ENCODE measurements at places on chromosomes 3 and 15.

- DNase-seq: no peak
These were observed 99.6 kb downstream of the SLC25A26 start for GRCh38 chr3:66320390-66320789.

- DNase-seq: no peak
These were observed 44.8 kb downstream of the CYP11A1 start for GRCh38 chr15:74322558-74323180.

GRCh38 chr15:69156736-69157381 is 3.6 kb upstream of the GLCE start:
- DNase-seq: peak; percentile 33

- DNase-seq: no peak
These were observed 12.5 kb downstream of the CHDH start for GRCh38 chr3:53833700-53834099.

DNA sequence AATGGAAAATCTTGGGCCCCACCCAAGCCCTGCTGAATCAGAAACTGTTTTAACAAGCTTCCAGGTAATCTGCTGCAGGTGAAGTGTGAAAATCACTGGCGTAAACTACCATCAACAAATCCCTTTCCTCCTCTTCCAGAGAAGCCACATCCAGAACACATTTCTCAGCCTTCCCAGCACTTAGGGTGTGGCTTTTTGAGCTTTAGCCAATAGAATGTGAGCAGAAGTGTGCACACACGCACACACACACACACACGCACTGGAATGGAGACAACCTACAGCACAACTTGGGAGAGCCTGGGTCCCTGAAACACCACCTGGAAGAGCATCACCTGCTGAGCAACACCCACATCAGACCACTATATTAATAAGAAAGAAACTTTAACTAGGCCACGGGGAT is 98.6 kb downstream of the OSBPL10 start:
- DNase-seq: no peak

GRCh38 chr3:183214277-183214612 is 38.8 kb upstream of the B3GNT5 start:
- no peak for DNase-seq

GRCh38 chr15:85314633-85315032 is 65.8 kb upstream of the AKAP13 start:
- no peak for DNase-seq

GRCh38 chr15:25863111-25863967 is at the start of gene ATP10A:
Gene ATP10A, minus strand, starts transcription at chr15:25863327. Its CDS starts 231 bp downstream, at chr15:25863096.
- no peak for DNase-seq

DNA sequence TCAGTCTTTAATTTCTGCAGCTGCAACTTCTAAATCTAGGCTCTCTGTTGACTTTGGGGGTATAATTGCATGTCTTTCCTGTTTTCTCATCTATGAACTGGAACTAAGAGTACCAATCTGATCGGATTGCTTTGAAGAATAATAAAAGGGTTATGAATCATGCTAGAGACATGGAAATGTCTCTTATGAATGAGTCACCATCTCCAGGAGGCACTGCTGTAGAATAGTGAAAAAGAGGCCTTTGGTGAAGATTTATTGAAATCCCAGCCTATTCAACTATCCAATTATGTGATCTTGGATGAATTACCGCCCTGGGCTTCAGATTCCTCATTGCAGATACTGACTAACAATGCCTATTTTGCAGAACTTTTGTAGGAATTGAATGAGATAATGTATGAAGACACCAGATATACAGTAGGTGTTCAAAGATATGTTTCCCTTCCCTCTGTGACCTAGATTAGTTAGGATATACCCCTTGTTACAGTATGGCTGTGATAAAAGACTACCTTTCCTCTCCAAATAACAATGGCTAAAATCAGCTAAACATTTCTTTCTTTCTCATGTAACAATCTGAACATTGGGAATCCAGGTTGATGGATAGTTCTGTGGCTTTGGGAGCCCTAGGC is 11.5 kb upstream of the CMTM8 start:
- DNase-seq: no peak

- DNase-seq: no peak
These were observed 63.5 kb downstream of the CMSS1 start for GRCh38 chr3:99881121-99881524.

- DNase-seq: no peak
These were observed 144.1 kb upstream of the PEX5L start for GRCh38 chr3:180180795-180181194.

DNA sequence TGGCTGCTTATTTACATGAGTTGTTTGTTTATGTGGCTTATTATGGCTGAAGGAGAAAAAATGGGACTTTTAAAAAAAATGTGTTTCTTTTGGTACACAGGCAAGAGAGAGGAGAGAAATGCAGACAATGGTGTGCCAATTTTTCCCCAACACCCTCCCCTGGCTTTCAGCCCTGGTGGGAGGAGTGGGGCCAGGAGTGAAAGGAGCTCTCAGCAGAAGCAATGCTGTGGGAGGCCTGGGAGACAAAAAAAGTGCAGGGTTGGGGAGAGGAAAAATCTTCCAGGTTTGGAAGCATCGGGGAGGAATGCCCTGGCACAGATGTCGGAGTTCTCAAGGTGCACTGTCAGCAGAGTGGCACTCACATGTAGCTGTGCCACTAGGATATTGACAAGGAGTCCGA is 117.7 kb upstream of the FOXB1 start:
- no peak for DNase-seq

DNA sequence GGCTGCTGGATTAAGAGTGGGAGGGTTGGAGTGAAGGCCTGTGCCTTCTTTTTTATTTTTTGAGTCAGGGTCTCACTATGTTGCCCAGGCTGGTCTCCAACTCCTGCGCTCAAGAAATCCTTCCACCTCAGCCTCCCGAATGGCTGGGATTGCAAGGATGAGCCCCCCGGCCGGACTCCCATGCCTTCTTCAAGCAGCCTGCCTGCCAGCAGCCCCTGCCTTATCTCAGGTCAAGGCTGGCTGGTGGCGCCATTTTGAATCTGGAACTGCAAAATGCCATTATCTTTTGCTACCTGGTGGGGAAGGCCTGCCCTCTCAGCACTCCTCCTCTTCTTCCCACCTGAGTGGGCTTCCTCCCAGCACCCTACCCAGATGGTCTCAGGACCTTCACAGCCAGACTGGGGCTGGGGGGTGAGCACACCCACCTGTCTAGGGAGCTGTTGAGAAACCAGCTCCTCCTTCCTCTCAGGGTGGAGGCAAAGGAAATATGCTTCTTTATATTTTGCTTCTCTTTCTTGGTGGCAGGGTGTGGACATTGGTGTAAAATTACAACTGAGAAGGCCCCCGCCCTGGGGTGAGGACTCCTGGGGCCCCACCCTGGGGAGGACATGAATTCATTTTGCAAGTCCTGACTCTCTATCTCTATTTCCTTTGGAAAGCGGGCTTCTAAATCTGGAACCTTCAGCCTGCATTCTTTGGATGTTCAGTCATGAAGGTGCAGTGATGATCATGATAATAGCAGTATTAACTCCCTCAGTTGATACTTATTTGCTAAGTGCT is 7.7 kb upstream of the FLNB start:
- DNase-seq: no peak

- DNase-seq: no peak
These were observed 10.3 kb downstream of the NEK11 start for GRCh38 chr3:131036986-131037385.

- no peak for DNase-seq
These were observed 2.3 kb upstream of the TMEM266 start for GRCh38 chr15:76057332-76058000.

- no peak for DNase-seq
These were observed 312.4 kb upstream of the RORA start for GRCh38 chr15:61541516-61541915.

GRCh38 chr15:77797270-77797669 is 164.6 kb upstream of the LINGO1 start:
- DNase-seq: no peak

GRCh38 chr3:126945171-126945721 is 37.7 kb upstream of the PLXNA1 start:
- DNase-seq: no peak

DNA sequence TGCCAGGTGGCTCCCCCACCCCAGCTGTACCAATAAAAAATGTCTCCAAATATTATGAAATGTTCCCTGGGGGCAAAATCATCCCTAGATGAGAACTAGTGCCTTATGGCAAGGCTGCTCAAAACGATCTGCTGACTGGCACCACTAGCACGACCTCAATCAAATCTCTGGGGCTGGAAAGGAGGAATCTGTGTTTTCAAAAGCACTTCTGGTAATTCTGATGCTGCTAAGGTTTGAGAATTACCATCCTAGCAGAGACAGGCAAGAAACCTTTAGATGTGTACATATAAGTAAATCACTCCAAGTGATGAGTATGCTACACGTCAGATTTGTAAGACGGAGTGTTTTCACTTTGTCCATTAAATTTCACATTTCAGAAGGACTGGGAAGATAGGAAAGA is 360.1 kb upstream of the THRB start:
- DNase-seq: no peak

DNA sequence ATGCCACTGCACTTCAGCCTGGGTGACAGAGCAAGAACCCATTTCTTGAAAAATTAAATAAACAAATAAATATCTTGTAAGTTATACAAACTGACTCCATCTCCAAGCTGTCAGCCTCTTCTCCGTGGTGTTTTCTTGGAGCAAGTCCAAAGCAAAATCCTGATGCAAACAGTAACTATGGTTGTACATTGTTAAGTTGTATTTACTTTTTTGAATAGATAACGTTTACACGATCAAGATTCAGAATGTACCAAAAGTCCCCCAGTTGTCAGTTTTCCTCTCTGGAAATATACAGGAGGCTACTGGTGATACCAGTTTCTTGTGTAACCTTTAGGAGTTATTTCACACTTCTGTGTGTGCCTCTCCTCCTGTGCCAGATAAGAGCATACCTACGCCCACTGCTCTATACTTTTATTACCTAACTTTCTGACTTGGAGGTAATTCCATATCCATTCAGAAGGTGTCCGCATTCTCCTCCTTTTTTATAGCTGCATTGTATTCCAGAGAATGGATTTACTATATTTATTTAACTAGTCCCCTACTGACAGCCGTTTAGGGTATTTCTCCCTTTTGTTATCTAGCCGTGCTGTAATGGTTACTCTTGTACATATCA is 14.2 kb downstream of the CMTM7 start:
- DNase-seq: no peak

- DNase-seq: no peak
These were observed 79.6 kb downstream of the CRYGS start for GRCh38 chr3:186464424-186465093.

- DNase-seq: no peak
These were observed 102.1 kb downstream of the LINGO1 start for GRCh38 chr15:77530576-77530975.

DNA sequence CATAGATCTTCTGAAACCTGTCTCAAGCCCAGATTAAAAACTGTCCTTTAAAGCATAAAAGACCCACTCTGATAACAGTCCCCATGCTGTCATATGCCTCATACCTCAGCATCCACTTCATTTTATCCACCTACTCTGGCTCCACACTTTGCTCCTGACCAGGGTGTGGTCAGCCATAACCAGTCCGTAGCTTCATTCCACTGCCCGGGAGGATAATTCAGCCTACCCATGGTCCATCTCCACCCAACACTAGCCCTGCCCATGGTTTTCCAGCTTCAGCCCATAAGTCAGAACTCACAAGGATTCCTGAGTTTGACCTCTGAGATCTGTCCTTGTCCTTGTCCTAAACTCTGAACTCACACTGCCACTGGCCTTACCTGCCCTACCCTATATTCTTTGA is 262.1 kb upstream of the MANF start:
- no peak for DNase-seq

DNA sequence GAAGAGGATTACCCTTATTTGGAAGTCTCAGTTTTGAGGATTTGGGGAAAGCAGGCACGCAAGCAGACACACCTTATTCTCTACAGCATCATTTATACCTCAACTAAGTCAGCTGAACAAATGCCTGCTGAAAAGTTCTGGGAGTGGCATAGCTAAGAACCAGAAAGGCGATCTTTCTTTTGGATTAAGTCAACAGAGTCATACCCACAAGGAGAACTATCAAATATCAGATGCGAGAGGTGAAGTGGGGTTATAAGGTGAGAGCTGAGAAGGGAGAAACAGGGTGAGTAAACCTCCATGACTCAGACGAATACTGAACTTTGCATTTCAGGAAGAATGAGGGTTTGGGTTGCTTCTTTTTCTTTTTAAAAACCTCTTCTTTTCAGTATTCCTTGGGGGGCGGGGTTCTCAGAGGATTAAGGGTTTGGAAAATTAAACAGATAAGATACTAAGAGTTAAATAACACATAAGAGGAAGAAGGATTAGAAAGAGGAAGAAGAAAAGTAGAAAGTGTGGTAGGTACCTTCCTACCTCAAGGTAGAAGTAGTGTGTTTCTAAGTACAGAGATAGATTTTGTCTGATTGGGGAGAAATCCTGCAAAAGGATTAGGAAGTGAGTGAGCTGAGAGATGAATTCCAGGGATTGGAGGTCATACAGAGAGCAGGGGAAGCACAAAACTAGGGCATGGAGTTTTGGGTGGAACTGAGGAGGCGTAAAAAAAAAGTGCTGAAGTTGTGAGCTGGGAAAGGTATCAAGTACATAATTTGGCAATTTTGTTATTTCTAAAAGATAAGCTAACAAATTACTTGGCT is 41.3 kb upstream of the ICE2 start:
- no peak for DNase-seq

DNA sequence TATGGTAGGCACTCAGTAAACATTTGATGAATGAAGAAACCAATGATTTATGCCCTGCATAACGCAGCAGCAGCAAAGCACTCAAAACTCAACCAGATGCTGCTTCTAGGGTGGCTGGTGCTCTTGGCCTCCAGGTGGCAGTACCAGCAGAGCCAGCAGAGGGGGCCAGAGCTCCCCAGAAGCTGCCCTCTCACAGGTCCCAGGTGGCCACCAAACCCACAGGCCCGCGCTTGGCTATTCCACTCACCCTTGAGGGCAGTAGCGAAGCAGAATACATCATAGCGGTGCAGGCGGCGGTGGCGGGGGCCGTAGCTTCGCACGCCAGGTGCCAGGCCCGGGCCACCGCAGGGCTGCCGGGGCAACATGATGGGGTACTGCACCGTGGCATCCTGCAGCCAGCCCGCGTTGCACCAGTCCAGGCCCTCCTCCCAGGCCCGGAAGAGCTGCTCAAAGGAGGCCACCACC is 16.6 kb downstream of the HAPLN3 start:
- DNase-seq: no peak

GRCh38 chr3:87370007-87370406 is 93.6 kb upstream of the POU1F1 start:
- DNase-seq: no peak

DNA sequence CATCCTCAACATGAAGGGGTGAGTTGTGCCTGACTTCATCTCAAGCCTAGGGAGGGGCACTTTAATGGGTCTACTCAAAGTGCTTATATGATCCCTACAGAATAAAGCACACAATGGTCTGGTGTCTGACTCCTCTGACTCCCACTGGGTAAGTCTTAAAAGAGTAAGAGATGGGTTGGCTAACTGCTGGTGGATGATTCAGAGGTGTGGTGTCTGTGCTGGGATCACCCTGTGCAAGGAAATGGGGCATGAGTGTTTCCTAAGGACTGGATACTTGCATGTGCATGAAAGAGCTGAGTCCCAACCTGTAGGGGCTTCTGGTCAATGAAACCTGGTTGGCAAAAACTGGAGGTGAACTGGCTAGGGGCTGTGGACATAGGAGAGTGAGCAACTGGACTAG is 158.8 kb downstream of the IL20RB start:
- no peak for DNase-seq

Data from substantia nigra (tissue), 51 donors.